Hematopoietic multipotent progenitor cell treated with erythropoietin and hydrocortisone succinate and interleukin-3 and kit ligand, for 4 days (in vitro differentiated cells): ENCODE measurements at places on chromosomes 7 and 10.

- DNase-seq, result no peak
Measured at GRCh38 chr7:107118109-107118900, 50.5 kb upstream of the HBP1 start.

GRCh38 chr7:57449904-57450303 lies at the start of gene ZNF716:
Gene ZNF716, plus strand, starts transcription at chr7:57450177. Its CDS starts 112 bp downstream, at chr7:57450289.
- DNase-seq, result no peak

- no peak for DNase-seq
Measured at GRCh38 chr7:130371046-130371445, 9.2 kb upstream of the CPA1 start.

DNA sequence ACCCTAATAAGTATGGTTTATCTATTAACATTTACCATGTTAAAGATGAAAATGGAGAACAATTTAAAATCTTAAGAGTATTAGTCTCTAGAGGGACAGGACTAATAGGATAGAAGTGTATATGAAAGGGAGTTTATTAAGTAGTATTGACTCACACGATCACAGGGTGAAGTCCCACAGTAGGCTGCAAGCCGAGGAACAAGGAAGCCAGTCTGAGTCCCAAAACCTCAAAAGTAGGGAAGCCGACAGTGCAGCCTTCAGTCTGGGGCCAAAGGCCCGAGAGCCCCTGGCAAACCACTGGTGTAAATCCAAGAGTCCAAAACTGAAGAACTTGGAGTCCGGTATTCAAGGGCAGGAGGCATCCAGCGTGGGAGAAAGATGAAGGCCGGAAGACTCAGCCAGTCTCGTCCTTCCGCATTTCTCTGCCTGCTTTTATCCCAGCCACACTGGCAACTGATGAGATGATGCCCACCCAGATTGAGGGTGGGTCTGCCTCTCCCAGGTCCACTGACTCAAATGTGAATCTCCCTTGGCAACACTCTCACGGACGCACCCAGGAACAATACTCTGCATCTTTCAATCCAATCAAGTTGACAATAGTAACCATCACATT lies 140.8 kb upstream of the FAM20C start:
- no peak for DNase-seq

- no peak for DNase-seq
Measured at GRCh38 chr7:98178321-98178720, 32.9 kb upstream of the BHLHA15 start.

DNA sequence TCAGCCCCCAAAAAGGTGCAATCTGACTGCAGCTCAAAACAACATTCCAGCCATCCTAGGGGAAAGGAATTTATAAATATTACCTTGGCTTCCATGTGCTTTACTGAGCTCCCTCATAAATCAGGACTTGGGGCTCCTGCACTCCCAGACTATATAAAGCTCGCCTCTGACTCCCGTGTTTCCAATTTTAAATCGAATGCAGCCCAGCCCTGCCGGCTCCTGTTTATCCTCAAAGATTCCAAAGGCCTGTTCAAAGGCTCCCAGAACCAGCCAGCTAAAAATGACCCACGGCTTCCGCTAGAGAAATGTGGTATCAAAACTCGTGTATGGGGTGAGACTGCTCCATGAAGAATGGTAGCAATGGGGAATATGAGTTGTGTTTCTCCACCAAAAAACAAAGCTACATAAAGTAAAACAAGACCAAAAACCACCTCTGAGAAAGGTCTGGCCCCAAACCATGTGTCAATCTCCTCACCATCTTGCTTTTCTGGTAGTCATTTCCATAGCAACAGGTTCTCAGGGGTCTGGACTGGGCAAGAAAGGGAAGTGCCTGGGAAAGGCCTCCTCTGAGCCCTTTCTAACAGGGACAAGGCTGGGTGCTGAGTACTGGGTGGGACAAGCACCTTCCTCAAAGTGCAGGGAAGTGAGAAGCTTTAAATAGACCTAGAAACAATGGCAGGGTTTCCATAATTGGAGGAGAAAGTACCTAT lies 5.1 kb downstream of the CALML3 start:
- no peak for DNase-seq
